ENCODE measurements at places on chromosomes 5 and 9.

- no peak for DNase-seq
These were observed 2.2 kb upstream of the FOXI1 start for GRCh38 chr5:170103447-170103846.

DNA sequence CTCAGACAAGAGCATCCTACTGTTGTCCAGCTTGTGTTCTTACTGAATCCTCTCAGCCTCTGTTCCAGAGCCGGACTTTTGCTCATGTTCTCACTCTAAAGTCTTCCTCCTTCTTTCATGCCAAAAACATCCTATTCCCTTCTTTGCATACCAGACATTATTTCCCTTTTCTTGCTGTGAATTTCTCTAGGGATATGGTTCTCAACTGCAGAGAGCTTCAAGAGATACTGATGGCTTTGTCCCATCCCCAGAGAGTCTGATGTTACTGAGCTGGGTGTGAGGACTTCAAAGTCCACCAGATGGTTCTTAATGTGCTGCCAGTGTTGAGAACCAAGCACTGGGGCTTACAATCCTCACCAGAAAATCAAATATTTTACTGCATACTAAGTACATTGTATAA, 98.6 kb upstream of the FER start:
- DNase-seq, result no peak

DNA sequence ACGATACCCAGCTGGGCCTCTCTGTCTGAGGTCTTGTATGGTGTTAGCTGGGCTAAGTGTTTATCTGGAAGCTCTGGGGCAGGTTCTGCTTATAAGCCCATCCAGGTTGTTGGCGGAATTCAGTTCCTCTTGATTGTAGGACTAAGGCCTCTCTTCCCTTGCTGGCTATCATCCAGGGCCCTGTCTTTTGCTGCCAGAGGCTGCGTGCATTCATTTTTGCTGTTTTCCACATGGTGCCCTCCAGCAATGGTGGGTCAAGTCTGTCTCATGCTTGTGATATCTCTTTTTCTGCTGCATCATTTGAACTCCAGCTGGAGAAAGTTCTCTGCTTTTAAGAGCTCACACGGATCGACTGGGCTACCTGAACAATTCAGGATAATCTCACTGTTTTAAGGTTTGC, 105.7 kb upstream of the ZNF618 start:
- DNase-seq, result no peak

DNA sequence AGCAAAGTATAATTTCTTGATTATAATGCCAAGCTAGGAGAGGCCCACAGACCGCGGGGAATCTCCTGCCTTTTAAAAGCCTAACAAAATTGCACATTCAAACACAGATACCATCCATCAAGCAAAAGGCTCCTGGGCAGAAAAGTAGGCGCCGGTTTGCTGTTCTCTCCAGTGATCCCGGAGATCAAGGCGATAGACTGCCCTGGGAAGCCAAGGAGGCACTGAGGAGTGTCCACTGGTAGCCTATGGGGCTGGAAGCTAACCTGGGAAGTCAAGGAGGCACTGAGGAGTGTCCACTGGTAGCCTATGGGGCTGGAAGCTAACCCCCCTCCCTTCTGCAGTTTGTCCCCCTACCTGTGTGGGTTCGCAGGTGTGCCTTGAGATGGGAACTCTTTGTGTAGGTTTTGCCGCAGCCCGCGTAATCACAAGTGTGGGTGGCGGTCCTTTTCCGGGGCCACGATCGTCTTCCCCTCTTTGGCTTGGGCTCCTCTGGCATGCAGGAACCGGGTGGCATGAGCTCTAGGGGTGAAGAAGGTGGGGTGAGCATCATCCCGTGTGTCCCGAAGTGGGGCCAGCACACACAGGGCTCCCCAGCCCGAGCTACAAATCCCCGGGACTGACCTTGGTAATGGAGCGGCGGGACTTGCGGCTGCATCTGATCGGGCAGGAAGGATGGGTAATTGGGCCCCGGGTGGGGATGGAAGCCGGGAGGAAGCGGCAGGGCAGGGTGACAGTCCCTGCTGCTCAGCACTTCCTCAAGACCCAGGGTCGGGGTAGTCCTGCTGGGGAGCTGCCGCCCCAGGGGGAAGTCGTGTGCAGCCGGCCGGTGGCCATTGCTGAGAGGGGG, 2.7 kb downstream of the KLF4 start:
- no peak for DNase-seq

GRCh38 chr5:67520161-67520908, 323.7 kb upstream of the CD180 start:
- DNase-seq, result no peak

- DNase-seq, result no peak
These were observed 63.8 kb upstream of the CCNG1 start for GRCh38 chr5:163373436-163374084.

GRCh38 chr5:169901896-169902295, 78.4 kb downstream of the INSYN2B start:
- no peak for DNase-seq

GRCh38 chr5:13278811-13279210, 665.7 kb downstream of the DNAH5 start:
- no peak for DNase-seq

DNA sequence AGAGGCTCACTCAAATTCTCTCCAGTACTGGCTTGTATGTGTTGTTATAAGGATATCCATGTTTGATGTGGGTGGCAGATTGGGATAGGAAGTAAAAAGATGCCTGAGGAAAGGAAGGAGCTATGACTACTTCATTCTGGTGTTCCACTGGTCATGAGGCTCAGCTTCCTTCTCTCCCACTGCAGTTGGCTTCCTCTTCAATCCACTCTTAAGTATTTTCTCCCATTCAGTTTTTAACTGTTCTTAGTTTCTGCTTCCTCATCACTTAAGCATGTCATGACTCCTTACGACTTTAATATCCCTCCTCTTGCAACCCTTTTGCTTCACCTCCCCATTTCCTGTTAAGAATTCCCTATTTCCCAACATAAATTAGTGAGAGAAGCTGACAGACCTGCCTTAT, 81.1 kb downstream of the PJA2 start:
- no peak for DNase-seq

DNA sequence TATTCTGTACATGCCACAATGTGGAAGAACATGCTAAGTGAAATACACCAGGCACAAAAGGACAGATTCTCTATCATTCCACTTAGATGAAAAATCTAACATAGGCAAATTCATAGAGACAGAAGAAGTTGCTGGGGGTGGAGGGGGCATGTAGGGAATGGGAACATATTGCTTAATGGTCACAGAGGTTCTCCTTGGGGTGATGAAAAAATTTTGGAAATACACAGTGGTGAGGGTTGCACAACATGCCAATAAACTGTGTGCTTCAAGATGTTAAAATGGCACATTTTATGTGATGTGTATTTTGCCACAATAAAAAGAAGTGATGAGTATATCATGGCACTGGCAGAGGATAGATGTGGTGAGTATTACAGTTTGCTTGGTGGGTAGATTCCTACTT, 111.9 kb downstream of the SUSD1 start:
- no peak for DNase-seq

- no peak for DNase-seq
These were observed 33.0 kb downstream of the KIF4B start for GRCh38 chr5:155046591-155046990.

DNA sequence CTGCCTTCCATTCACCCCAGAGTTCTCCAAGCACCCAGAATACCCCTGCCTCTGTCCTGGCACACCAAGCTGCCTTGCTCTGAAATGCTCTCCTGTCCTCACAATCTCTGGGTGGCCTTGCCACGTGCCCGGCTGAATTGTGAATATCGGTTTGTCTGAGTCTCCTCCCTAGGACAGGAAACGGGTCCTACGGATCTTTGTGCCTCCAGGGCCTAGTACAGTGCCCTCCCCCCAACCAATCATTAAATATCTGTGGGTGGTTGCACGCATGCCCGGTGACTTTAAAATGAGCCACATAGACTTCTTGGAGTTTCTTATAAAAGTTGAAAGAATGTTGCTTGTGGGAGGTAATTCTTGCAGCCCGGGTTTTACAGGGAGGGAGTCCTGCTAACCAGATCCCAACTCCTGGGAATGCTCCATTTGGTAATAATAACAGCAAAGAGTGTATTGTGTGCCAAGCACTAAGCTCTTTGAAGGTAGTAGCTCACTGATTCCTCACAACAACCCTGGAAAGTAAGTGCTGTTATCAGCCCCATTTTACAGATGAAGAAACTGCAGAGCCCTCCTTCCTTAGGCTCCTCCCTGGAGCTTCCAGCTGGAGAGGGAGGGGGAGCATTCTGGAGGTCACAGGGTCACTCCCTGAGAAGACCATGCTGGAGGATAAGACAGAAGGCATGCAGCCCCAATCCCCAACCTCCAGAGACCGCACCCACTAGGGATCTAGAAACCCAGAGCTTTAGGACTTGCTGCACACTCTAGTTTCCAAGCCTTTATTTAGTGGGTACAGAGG, 23.4 kb downstream of the URM1 start:
- no peak for DNase-seq

GRCh38 chr9:126668058-126668457, 54.3 kb downstream of the LMX1B start:
- DNase-seq, result no peak

DNA sequence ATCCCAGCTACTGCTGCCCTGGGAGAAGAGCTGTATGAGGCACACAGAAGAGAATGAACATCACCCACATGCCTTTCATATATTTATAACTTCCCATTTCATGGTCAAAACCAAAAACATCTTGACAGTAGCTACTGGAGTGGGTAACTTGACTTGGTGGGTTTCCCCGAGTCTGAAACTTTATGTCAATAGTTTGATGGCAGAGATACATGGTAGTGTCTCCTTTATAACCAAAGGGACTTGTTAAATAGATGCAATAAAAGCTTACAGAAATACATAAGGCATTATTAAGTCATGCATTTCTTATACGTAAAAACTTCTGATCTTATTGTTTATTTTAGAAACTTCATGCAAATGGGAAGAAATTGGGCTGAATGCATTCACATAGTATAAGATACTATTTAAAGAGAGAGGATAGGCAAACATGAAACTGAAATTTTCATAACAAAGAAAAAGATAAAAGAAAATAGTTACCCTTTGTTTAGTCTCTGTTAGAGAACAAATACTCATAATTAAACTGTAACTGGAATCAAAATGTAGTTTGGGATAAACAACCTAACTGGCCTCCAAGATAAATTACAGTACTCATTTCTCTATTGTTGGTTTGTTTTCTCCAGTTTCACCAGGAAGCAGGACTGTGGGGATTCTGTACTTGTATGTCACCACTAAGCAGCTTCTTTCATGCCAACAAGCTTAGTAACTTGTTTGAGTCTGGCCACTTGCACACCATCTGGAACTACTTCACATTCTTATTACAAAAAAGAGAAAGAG, 459.3 kb upstream of the MEF2C start:
- peak; percentile 2 for DNase-seq

DNA sequence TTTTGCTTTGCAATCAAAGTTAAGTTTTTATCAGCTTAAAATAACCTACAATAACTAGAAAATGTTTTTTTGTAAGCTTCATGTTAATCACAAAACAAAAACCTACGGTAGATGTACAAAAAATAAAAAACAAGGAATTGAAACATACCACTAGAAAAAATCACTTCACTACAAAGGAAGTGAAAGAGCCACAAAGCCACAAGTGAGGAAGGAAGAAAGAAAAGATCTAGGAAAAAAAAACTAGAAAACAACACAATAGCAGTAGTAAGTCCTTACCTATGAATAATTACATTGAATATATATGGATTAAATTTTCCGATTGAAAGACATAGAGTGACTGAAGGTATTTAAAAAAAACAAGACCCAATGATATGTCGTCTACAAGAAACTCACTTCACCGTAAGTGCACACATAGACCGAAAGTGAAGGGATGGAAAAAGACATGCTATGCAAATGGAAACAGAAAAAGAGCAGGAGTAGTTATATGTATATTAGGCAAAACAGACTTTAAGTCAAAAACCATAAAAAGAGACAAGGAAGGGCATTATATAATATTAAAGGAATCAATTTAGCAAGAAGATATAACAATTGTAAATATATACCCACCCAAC, 13.4 kb upstream of the ZDHHC21 start:
- DNase-seq, result no peak

All from NCI-H510A (cell line).